ENCODE measurements at places on chromosomes 7 and 10.

- no peak for DNase-seq
These were observed 5.3 kb downstream of the AMPH start for GRCh38 chr7:38625866-38626265.

DNA sequence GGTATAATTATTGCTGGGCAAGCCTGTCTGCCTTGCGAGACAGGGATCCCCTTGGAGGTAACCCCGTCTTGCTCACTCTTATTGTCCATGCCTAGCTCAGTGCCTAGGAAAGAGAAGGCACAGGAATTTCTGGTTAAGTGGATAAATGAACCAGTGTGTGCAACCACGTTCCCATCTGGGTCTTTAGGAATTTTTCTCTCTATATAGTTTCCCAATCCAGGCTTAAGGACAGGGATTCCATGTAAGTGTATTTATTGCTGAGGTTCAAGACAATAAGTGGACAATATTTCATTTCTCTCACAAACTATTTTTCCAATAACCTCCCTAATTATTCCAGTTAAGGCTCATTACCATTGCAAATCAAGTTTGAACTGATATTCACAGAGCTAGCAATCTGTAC is 8.9 kb upstream of the ADAM12 start:
- DNase-seq: no peak

DNA sequence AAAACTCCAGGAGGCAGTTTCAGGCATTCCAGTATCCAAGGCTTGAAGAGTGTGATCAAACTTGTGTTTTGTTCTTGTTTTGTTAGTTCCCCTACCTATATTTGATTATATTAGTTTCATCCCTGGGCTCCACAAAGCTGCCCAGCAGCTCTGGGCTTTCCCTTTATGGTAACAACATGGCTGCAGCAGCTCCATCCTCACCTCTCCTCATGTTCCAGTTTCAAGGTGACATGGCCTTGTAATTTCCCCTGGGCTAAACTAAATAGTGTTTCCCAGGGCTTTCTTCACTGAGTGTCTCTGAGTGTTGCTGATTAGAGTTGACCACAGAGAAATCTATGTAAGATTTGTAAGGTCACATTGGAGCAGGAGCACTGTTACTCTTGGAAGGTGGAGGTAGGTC is 83.4 kb downstream of the MACC1 start:
- no peak for DNase-seq

DNA sequence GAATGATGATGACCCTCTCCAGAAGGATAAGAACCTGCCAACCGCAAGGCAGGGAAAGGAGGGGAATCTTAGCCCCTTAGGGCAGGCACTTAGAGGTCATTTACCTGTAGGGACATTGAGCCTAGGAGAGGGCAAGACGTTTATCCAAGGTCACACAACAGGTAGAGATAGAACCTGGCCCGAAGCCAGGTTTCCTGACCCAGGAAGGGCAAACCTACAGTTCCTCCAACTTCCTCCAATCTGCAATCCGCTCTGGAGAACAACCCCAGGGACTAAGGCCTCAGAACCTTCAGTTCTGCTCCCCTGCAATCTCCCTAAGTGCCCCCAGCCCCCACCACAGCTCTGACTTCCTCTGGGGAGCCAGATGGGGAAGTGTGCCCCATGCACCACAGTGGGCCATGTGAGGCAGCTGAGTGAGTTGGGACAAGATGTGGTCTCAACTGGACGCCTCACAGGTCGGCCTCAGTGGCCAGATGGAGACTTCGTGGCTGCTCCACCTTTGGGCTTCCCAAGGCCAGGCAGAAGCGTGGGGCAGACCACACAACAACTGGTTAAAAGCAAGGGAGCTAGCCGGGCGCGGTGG is 1.4 kb upstream of the PSAP start:
- no peak for DNase-seq

- DNase-seq: no peak
These were observed 11.1 kb downstream of the ADIRF start for GRCh38 chr10:86979296-86979818.

- no peak for DNase-seq
These were observed 52.5 kb downstream of the DGKB start for GRCh38 chr7:14850039-14850438.
